Activated T-helper 1 cell treated with Interleukin-2 at 50 U/mL for 16 hours (primary cell): ENCODE measurements at places on chromosomes 16 and 17.

DNA sequence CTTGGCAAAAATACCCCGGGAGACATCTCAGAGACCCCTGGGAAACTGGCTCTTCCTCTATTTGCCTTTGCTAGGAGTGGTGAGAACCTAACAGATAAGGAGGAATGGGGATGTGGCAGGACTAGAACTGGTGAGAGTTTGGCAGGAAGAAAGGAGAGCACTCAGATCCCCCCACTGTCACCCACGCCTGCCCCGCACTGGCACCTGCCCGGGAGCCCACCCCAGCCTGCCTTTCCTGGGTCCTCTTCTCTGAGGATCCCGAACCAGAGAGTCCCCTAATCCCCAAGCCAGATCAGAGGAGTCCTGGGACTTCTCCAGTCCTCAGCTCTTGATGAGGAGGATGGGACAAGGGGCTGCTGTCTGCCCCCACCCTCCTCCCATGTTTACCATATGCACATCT lies 3.7 kb downstream of the KCNH6 start:
- DNase-seq = no peak

DNA sequence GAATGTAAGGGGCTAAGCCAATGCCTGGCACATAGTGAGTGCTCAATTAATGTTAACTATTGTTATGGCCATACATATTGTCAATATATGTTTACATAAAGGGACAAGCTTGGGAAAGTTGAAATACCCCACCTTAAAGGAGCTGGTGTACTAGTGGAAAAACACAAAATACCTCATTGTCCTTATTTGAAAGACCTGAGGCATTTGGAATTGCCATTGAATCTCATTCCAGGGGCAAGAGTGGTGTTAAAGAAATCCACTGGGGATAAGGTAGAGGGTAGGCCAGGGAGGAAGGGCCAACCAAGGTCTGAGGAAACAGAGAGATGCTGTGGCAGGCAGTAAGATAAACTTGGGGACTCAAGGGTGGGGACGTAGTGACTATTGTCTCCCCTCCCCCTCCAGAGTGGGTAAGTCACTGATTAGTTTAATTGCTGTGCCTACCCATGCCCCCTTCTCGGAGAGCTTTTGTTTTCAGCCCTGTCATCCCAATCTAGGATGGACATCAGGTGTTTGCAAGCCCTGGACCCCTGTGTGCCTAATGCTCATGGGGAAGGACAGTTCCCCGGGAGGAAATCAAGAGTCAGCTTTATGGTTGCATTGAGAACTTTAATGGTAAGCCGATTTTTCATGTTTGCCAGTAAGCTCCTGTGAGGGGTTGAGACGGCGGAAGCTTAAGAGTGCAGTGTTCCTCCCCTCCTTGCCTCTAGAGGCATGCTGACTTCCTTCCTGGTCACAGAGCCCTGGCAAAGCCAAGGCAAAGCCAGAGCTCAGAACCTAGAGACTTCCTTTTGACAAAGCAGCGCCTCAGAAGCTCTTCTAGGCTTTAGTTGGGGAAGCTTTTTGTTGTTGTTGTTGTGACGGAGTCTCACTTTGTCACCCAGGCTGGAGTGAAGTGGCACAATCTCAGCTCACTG lies 2.5 kb upstream of the HEATR9 start:
- DNase-seq = no peak

DNA sequence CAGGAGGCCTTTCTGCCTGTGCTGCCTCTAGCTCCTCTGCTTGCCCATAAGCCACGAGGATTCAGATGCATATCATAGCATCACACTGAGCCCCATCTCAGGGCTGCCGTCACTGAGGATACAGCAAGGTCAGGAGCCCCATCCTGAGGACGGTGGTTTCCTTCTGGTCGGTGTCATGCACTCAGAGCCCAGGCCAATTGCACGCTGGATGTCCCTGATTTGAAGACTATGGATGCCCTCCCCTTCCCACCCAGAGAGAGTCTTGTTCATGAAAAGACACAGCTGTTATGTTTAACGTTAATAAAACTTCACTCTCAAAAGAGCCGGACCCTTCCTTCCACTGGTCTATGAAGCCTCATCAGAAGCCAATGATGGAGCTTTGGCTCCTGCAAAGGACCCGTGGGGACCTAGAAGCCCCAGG lies 19.9 kb downstream of the COTL1 start:
- DNase-seq = no peak

GRCh38 chr17:76296186-76296585 lies 11.9 kb downstream of the QRICH2 start:
- no peak for DNase-seq

GRCh38 chr16:17260276-17260849 lies 210.4 kb downstream of the XYLT1 start:
- no peak for DNase-seq

GRCh38 chr17:40618754-40619625 lies 28.6 kb downstream of the SMARCE1 start:
- DNase-seq = no peak

- no peak for DNase-seq
Measured at GRCh38 chr16:10965440-10966061, 21.2 kb downstream of the CLEC16A start.

DNA sequence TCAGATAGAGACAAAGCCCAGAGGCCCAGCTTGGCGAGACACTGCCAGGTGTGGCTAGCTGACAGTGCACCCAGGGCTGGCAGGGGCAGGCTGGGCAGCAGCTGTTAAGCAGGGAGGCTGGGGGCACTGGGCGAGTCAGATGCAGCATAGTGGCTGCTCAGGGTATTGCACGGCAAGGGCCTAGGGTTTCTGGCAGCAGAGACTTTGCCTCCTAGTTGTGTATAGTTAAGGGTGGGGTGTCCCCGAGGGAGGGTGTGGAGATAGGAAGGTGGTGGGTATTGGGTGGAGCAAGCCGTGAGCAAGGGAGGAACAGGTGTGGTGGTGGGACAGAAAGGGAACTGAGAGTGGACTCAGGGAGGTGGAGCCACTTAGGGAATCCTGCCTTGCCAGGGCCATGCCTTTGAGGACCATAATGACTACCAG lies 66.0 kb downstream of the SMPD3 start:
- DNase-seq = no peak

DNA sequence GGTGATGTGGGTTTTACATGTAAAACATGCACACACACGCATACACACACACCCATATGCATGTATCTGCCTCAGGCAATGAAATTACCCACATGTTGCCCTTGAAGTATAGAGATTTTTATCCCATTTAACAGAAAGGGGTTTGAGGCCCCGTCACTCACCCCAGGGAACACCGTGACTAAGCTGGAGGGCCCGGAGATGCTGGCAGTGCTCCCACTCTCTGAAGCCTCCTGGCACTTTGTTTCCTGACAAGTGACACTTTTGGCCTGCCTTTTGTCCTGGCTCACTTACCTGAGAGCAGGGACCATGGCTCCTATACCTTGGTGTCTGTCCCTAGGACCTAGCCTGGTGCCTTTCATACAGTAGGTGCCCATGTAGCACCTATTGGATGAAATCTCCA lies 50.0 kb upstream of the TNRC6C start:
- DNase-seq = no peak

GRCh38 chr17:65005858-65006257 lies 50.7 kb downstream of the GNA13 start:
- DNase-seq = no peak

- DNase-seq = peak; percentile 18
Measured at GRCh38 chr17:28570716-28571360, 486 bp downstream of the PIGS start.

DNA sequence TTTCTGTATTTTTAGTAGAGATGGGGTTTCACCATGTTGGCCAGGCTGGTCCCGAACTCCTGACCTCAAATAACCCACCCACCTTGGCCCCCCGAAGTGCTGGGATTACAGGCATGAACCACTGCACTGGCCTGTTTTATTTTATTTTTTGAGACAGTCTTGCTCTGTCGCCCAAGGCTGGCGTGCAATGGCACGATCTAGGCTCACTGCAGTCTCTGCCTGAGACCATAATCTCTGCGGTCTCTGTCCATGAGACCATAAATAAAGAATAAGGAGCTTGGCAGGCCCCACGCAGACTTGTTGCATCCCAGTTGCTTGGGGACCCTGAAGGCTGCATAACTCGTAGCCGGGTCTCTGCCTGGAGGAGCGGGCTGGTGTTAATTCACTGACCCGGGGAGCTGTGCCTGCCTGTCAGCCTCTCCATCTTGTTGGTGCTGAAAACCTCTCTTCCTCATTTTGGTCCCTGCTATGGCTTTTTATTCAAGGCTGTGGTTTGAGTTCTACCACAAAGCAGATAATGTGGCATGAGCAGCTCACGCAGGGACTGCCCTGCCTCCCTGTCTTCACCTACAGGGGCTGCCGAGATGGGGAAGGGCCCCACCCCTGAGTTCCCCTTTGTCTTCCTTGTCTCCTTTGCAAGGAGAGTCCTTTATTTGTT lies 82.1 kb downstream of the MSI2 start:
- no peak for DNase-seq

DNA sequence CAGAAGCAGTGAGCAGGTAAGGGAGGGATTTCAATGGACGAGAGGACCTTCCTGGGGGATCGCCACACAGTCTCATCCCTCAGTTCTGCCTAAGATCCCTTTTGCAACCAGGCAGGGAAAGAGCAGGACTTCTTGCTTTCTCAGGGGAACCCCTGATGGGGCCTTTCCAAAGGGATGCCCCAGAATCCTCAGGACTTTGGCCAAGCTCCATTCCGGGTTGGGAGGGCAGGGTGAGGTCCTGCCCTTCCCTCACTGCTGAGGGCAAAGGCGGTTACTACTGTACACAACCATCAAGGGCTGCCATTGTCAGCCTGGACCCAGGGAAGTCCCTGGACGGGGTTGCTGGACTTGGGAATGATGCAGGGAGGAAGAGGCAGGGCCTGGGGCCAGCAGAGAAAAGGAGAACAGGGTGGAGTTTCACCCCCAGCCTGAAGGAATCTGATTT lies 9.7 kb downstream of the PRR29 start:
- no peak for DNase-seq

DNA sequence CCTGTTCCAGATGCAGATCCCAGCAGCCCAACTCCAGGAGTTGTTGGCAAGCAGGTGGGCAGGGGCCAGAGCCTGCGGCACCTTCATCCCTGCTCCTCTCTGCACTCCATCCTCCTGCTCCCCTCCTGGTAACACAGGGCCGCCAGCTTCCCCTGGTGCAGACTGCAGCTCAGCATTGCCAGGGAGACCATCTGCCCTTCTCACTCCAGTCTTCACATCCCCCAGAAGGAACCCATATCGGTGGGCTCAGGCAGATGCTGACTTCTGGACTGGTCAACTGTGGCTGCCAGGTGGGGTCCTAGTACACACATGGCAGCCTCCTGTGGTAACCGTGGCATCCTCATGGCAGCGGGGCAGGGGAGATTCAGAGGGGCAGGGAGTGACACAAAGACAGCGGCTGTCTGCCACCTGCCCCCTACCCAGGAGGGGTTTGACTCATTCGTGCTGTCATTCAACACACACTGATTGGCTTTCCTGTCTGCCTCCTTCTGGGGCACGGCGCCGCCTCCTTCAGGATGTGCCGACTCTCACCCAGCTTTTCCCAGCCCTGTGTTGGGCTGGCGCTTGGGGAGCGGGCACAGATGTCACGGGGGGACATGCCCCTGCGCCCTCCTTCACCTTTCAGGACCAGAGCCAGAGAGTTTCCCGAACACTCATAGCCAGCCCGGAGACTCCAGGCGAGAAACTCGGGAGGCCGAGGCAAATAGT lies 120.9 kb downstream of the CMIP start:
- no peak for DNase-seq

DNA sequence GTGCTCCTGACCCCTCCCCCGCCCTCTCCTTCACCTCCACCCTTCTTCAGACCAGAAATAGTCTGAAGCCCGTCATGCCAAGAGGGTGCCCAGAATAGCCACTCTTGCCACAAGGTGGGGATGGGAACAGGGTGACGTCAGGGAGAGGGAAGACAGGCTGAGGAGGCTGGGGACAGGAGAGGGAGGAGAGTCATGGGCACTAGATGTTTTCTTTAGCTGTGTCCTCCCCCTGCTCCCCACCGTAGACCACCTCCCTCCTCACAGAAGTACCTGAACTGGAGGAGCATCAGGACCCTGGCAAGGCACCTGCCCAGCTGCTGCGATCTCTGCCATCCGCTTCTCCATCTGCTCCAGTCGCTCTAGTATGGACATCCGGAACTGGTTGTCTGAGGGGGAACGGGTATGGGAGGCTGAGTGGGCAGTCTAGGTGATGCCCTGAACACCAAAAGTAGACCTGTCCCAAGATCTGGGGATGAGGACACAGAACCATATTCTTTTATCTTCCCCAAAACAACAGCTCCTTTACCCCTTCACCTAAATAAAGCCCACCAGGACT lies 6.6 kb upstream of the SPAG7 start:
- DNase-seq = no peak

- no peak for DNase-seq
Measured at GRCh38 chr16:60073376-60073775, 1339.3 kb upstream of the GOT2 start.

DNA sequence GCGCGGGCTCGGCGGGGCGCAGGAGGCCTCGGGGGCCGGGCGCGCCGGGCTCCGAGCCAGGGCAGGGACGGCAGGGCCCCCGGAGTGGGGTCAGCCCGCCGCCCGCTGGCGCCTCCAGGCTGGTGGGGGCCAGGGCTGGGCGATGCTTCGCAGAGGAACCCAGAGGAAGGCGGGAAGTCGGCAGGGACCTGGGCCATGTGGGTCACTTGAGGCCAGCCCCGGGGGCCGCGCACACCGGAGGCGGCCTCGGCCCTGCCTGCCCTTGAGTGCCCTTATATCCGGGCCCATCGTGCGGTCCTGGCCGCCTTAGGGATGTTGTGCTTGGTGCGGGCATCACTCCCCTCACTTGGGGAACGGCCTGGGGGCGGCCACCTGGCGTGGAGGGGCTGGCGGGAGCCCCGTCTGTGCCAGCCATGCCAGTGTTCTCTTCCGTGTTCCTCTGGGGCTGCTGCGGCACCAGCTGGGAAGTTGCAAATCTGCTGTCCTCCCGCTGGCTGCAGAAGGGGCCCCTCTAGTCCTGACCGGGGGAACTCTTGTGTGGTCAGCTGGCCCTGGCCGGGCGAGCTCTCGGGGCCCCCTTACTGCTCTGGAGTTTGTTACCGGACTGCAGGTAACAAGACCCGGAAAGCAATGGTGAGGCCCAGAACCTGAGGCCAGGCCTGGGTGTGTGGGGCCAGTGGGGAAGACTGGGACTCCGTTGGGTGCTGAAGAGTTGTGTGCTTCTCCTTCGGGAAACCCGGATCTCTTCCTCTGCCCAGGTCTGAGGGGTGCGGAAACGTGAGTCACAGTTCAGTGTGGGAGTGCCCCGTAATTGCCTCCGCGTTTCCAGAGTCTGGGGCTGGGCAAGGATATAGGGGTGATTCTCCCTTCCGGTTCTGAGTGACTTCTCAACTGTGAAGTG lies 849 bp downstream of the CAPN15 start:
- DNase-seq = no peak

DNA sequence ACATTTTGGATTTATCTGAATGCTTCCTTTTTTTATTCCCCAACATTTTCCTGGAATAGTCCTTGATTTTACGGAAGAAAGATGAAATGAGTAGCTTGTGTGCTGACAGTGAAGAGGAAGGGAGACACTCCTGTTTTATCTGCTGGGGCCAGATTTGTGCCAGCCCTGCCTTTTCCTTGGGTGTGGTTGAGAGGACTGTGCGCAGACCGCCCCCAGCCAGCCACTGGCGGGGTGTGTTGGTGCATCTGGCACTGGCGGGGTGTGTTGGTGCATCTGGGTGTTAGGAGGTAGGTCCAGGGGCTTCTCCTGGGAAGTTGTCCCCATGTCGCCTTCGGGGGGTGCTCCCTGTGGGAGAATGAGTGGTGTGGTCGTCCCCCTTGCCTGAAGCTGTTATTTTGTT lies 39.5 kb downstream of the RAP1GAP2 start:
- no peak for DNase-seq
